Activated CD4-positive, alpha-beta memory T cell treated with anti-CD3 and anti-CD28 coated beads for 36 hours (primary cell): ENCODE measurements at places on chromosomes 2 and 18. TPM values are rescaled to one million over a fixed set of nuclear protein-coding genes. Genes with fewer than 3 reads are reported as not detected.

- H3K36me3 ChIP-seq: no peaks in the 10 kb centered on the region
- H3K27ac ChIP-seq: no peak overlapping the region
- no peaks in the 10 kb centered on the region for H3K4me1 ChIP-seq
These were observed 64.4 kb downstream of the LONRF2 start for GRCh38 chr2:100257939-100258338.

GRCh38 chr18:61554117-61554776 is 221.0 kb downstream of the CDH20 start:
- peak overlapping the region; percentile 67 for H3K27ac ChIP-seq
- H3K4me3 ChIP-seq: peak overlapping the region; percentile 62
- H3K27me3 ChIP-seq: peaks cover 9% of the 10 kb centered on the region
- H3K36me3 ChIP-seq: no peaks in the 10 kb centered on the region

DNA sequence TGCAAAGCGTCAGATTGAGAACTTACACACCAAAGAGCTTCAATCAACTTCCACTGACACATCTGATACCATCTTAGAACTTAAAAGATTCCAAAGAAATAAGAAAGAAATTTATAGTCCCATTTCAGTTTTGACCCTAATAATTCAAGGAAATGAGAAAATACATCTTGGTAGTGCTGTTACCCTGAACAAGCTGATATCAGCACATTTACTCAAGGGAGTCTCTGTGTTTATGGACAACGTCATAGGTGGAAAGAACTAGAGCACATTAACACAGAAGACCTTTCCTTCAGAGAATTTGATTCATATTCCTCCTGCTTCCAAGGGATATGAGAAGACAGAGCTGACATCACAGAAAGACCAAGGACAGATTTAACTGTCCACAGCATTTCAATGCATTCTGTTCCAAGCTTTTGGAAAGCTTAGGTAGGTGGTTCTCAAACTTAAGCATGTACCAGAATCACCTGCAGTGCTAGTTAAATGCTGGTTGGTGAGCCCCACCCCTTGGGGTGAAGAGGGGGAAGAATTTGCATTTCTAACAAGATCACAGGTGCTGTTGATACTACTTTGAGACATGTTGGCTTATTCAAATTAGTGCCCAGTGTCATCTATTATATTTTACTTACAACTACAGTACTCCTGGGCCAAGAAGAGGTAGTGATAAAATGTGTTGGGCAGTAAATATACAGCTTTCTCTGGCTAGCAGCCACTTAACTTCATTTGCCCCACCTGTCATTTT is 59.8 kb downstream of the LDAH start:
- peaks cover 34% of the 10 kb centered on the region for H3K36me3 ChIP-seq
- no peaks in the 10 kb centered on the region for H3K27me3 ChIP-seq
- DNase-seq: no peak
- no peak overlapping the region for H3K4me3 ChIP-seq
- no peak overlapping the region for H3K27ac ChIP-seq

DNA sequence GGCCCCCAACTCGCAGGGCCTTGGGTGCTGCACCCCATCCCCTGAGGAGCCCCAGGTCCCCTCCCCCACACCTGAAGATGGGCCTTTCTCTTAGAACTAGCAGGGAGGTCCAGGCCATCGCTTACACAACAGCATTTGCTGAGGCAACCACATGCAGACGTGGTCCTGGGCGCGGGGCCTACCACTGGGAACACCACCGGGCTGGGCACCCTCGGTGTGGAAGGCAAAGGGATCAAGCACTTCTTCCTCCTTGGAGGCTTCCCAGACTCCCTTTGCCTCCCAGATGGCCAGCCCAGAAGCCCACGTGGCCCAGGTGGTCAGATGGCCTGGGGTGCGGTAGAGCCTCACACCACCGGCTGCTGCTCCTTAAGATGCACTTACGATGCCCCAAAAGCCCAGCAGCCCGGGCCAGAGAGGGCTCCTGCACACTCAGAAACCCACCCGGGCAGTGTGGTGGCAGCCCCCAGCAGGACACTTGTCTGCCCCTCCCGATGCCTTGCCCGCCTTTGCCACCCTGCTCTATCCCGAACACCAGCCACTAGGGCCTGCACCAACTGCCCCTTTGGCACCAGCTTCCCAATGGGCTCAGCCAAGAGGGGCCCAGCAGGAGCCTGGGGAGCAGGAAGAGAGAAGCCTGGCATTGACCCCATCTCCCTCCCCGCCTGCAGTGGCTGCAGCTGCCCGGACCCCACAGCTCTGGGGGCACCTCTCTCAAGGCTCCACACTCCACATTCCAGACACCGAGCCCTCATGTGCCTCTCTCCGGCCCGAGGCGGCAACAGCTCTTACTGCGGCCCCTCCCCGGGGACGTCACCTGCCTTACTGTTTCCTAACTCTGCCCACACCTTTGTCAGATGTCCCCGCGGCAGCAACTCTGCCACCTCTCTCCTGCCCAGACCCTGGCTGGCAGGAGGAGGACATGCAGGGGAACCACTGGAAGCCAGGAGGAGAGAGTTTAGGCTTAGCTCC is 13.9 kb upstream of the MLPH start:
- no peak overlapping the region for H3K4me3 ChIP-seq
- no peaks in the 10 kb centered on the region for H3K36me3 ChIP-seq
- H3K4me1 ChIP-seq: peaks cover 10% of the 10 kb centered on the region
- peaks cover 17% of the 10 kb centered on the region for H3K27me3 ChIP-seq
- DNase-seq: no peak
- no peak overlapping the region for H3K27ac ChIP-seq

- no peak overlapping the region for H3K27ac ChIP-seq
- H3K4me3 ChIP-seq: no peak overlapping the region
- no peaks in the 10 kb centered on the region for H3K36me3 ChIP-seq
- no peak for DNase-seq
- peaks cover 59% of the 10 kb centered on the region for H3K27me3 ChIP-seq
- H3K4me1 ChIP-seq: peaks cover 17% of the 10 kb centered on the region
These were observed 683 bp downstream of the GBX2 start for GRCh38 chr2:236167297-236168109.

DNA sequence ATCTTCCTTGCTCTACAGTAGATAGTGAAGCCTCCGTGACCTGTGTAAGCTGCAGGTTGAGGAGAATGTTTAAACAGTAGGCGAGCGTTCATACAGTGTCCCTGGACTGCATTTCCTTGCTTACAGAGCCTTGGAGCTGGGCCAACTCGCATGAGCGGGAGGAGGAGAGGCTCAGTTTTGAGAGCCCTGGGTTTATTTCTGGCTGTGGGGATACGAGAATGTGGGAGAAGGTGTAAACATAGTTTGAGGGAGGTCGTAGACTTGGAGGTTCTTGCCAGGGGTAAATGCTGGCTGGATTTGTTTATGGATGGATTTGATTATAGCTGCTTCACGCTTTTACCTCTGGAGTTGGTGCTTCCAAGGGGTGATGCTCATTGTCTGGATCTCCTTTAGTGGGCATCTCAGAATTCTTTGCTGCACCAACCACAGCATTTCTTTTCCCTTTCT is 20.8 kb downstream of the CRIM1 start:
- no peak for DNase-seq
- H3K4me1 ChIP-seq: peaks cover 23% of the 10 kb centered on the region
- no peak overlapping the region for H3K27ac ChIP-seq
- H3K36me3 ChIP-seq: no peaks in the 10 kb centered on the region
- peaks cover 1% of the 10 kb centered on the region for H3K27me3 ChIP-seq
- H3K4me3 ChIP-seq: no peak overlapping the region

- no peak for DNase-seq
- H3K27ac ChIP-seq: no peak overlapping the region
- H3K36me3 ChIP-seq: no peaks in the 10 kb centered on the region
- H3K4me1 ChIP-seq: no peaks in the 10 kb centered on the region
These were observed 154.6 kb upstream of the ZSWIM2 start for GRCh38 chr2:187003611-187004010.

- no peaks in the 10 kb centered on the region for H3K36me3 ChIP-seq
- H3K27me3 ChIP-seq: peaks cover 14% of the 10 kb centered on the region
- H3K27ac ChIP-seq: no peak overlapping the region
- no peaks in the 10 kb centered on the region for H3K4me1 ChIP-seq
- no peak for DNase-seq
- no peak overlapping the region for H3K4me3 ChIP-seq
These were observed 26.6 kb upstream of the COLEC12 start for GRCh38 chr18:527146-527545.

DNA sequence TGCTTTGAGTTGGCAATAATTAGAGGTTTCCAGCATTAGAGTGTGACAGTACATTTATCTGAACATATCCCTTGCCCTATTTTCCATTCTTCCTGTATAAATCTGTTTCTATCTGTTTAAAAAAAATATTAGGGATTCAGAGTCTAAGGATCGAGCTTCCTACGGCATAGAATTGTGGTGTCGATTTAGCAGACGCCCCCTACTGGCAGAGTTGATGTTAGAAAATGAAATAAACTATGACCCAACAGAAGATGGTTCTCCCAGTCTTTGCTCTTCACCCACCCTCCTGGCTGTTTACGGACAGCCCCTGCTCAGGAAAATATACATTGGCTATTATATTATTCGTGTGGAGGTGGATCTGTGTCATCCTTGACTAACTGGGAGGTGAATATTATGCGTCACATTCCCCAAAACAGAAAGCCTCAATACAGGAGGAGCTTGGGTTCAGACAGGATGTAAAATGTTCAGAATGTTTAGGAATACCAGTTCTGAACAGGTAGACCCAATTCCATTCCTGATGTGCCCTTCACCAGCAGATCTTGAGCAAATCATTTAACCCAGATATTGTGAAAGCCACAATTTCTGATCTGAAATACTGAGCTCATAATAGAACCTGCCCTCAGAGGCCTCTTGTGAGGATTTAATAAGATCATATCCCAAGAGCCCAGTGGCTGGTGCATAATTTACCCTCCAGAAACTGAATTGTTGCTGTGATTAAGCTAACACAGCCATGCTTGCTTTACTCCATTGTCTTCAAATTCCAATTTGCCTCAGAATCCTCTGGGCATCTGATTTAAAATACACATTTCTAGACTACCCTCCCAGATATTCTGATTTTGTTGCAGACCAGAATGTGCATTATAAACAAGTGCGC is 10.8 kb upstream of the ERMN start:
- peak overlapping the region; percentile 40 for H3K27ac ChIP-seq
- peak overlapping the region; percentile 52 for H3K4me3 ChIP-seq
- H3K36me3 ChIP-seq: peaks cover 7% of the 10 kb centered on the region
- DNase-seq: peak; percentile 43

Gene ADCYAP1
- not detected for total RNA-seq

Gene CIB4
- total RNA-seq: not detected

Gene SH2D6
- 0.65 TPM for total RNA-seq

Gene STAT4
- 52.4 TPM for total RNA-seq

Gene NAT8
- not detected for total RNA-seq
